ENCODE measurements at places on chromosomes 5 and 9. TPM values are rescaled to one million over a fixed set of nuclear protein-coding genes. Genes with fewer than 3 reads are reported as not detected.

The TRIM23 gene
- total RNA-seq: 15.1 TPM

GRCh38 chr5:143898381-143898780 is 86.4 kb downstream of the HMHB1 start:
- DNase-seq: no peak

GRCh38 chr5:57414857-57415256 is 67.8 kb downstream of the ACTBL2 start:
- no peak for DNase-seq

The DCANP1 gene
- not detected for total RNA-seq

The ANKRD34B gene
- total RNA-seq: not detected

The PCDHA12 gene
- 0.48 TPM for total RNA-seq

The CAAP1 gene
- total RNA-seq: 19.7 TPM

- DNase-seq: no peak
These were observed 50.6 kb downstream of the SHB start for GRCh38 chr9:38018241-38018957.

- no peak for DNase-seq
These were observed 3.3 kb downstream of the FIBCD1 start for GRCh38 chr9:130935648-130936271.

- DNase-seq: peak; percentile 91
These were observed at the start of gene IRX2 for GRCh38 chr5:2751592-2752021. Gene IRX2, minus strand, starts transcription at chr5:2751677. Its CDS starts 264 bp downstream, at chr5:2751413.

DNA sequence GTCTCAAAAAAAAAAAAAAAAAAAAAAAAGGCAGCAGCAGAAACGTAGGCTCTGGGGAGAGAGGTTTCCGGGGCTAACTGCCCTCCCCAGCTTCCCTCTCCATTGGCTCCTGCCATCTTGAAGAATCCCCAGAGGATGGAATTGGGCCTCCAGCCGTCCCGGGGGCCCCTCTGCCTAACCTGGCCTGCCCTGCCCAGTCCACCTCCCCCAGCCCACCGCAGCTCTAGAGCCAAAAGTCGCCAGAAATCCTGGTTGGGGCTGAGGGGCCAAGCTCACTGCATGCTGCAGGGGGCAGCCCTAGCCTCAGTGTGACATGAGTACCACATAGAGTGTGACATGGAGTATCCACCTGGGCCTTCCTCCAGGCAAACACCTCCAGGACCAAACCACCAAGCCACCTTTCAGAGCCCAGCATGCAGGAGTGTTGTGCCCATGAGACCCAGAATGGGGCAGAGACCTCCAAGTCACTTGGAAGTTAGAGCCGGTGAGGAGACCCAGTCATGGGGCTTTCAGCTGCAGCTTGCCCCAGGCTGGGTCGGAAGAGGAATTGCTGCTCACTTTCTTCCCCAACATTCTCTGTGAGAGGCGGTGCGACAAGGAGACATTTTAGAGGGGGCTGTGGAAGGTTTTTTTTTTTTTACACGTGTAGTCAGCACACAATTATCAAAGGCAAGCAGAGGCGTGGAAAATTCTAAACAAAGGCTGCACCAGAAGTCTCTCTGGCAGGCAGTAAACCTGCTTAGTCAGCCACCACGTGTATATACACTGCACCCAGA is 17.6 kb downstream of the CD74 start:
- DNase-seq: no peak

The RALGPS1 gene
- total RNA-seq: 30.7 TPM

DNA sequence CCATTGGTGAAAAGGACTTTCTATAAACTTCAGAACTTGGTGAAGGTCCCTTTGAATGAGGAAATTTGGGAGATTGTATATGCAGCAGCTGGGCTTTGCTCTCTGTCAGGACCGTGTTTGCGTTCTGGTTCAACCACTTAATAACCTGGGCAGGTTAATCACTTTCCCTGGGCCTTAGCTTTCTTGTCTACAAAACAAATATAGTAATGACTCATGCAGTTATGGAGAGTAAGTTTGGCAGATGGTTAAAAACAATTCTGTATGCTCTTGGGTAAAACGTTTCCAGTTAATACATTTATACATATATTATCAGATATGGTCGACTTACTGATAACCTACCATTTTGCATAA is 197.0 kb downstream of the ARHGEF28 start:
- no peak for DNase-seq

GRCh38 chr5:121138495-121138907 is 674.4 kb downstream of the PRR16 start:
- no peak for DNase-seq

DNA sequence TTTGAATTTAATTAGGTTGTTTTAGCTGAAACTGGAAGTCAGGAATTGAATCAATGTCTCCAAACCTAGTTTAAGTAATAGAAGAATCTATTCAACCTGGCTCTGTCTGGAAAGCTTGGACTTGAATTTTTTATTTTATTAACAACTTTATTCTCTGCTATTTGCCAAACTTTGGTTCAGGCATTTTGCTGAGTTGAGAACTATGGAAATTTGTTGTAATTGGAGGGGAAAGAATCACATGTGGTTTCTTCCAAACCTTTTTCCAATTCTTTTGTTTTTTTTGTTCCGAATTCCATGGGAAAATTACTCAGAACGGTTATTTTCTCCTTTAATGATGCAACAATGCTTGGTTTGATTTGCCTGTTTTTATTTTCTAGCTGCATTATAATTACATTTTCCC is 98.2 kb upstream of the RPS23 start:
- no peak for DNase-seq

DNA sequence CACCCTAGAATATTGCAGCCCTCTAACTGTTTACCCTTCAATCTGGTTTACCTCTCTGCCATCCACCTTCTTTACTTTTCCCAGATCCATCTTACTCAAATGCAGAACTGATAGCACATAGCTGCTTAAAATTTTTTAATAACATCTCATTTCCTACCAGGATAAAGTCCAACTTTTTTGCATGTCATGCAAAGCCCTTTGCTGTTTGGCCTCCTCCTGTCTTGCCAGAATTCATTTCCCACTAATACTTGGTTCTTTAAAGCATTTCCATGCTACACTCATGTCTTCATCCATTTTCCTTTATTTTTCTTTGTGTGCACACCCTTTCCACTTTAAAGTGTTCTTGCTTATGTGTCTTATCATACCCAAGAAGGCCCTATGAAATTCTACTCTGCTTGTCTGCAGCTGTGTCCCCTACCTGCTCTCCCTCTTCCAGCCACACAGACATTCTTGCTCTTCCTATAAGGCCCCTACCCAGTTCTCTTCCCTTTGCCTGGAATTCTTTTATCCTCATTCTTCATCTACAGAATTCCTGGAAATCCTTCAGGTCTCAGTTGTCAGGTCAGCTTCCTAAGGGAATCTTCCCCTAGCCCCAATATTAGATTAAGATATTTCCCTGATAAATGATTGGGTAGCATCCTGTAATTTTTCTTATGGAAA is 50.3 kb downstream of the TLE4 start:
- DNase-seq: no peak

DNA sequence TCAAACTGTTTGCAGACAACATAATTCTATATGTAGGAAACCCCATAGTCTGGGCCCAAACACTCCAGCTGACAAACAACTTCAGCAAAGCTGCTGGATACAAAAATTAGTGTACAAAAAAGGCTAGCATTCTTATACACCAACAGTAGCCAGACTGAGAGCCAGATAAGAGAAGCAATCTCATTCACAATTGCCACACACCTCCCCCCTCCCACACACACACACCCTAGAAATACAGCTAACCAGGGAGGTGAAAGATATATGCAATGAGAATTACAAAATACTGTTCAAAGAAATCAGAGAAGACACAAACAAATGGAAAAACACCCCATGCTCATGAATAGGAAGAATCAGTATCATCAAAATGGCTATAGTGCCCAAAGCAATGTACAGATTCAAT is 9.0 kb downstream of the MTREX start:
- no peak for DNase-seq

- DNase-seq: no peak
These were observed 69.7 kb downstream of the GRAMD2B start for GRCh38 chr5:126492939-126493338.

The DEPDC1B gene
- total RNA-seq: 1.1 TPM

DNA sequence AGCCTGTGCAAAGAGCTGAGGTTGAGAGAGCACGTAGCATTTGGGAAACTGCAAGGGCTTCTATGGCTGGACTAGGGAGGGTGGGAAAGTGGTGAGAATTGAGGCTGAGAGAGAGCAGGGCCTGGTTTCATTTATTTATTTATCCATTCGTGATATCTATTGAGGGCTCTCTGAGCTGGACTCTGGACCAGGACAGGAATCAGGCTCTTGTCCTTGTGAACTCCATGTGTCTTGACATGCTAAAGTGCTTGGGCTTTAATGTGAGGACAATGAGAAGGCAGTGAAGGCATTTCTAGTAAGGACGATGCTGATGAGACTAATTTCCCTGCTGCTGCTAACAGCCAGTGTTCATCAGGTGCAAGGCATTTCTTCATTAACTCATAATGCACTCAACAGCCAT is 95.9 kb upstream of the KLF4 start:
- DNase-seq: no peak

GRCh38 chr5:10553476-10553875 is 10.4 kb upstream of the ANKRD33B start:
- no peak for DNase-seq

DNA sequence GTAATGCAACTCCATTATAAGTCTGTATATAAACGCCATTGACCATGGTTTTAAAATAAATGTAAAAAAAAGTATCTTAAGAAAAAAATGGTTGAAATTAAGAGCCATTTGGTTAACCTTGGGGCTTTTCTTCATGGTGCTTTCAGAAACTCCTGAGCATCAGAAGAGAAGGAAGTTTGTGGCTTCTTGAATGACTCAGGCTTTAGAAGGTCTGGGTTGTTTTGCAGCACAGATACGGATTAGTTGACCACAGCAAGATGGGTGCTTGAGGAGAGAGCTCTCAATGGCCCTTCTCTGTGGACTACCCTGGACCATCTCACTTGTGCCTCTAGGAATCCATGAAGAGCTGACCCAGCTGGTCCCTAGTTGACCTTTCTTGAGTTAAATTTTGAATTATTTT is 189.5 kb downstream of the TMEM38B start:
- DNase-seq: no peak

The ARAP3 gene
- 2.6 TPM for total RNA-seq

DNA sequence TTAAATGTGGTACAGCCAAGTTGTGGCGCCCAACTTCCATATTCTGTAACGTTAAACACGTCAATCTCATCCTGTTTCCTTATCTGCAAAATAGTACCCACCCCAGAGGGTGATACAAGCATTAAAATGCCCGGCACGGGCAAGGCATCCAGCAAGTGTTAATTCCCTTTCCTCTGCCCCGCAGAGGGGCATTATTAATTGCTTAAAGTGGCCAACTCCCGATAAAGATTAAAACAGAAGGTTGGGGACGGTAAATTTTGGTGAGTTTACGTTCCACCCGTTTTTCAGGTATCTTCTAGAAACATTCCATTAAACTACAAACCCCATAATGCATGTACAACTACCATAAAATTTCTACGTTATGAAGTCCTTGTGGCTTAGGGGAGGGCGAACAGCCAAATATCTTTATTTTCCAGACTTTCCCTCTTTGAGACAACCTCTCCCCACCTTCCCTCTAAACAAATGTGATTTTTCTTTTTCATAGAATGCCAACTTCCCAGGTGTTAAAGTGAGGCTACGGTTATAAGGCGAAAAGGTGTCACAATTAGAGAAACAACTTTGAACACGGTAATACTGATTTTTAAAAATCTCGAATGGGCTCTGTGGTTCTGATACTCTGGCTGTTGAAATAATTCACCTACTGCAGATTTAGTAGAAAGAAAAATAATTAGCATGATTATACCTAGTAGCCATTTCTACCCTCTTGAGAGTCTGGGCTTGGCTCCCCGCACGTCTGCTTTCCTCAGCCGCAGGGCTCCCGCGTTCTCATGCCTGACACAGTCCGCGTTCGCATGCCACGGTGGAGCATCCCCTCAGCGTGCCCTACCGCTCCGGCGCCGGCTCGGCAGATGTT is 1.2 kb upstream of the GPBP1 start:
- peak; percentile 69 for DNase-seq

- no peak for DNase-seq
These were observed 115.8 kb downstream of the EMB start for GRCh38 chr5:50325237-50325832.

GRCh38 chr9:35903049-35903448 is 3.0 kb upstream of the HRCT1 start:
- no peak for DNase-seq

- DNase-seq: no peak
These were observed 110.2 kb upstream of the MAMDC2 start for GRCh38 chr9:69933445-69933844.

The CLIC3 gene
- total RNA-seq: 3.5 TPM

The PAIP2 gene
- total RNA-seq: 95.4 TPM

The SLF1 gene
- 12.9 TPM for total RNA-seq

GRCh38 chr5:42908086-42908485 is 96.4 kb upstream of the SELENOP start:
- no peak for DNase-seq

GRCh38 chr5:137389042-137389441 is 110.1 kb downstream of the SPOCK1 start:
- no peak for DNase-seq

The KCNIP1 gene
- total RNA-seq: 1.0 TPM

DNA sequence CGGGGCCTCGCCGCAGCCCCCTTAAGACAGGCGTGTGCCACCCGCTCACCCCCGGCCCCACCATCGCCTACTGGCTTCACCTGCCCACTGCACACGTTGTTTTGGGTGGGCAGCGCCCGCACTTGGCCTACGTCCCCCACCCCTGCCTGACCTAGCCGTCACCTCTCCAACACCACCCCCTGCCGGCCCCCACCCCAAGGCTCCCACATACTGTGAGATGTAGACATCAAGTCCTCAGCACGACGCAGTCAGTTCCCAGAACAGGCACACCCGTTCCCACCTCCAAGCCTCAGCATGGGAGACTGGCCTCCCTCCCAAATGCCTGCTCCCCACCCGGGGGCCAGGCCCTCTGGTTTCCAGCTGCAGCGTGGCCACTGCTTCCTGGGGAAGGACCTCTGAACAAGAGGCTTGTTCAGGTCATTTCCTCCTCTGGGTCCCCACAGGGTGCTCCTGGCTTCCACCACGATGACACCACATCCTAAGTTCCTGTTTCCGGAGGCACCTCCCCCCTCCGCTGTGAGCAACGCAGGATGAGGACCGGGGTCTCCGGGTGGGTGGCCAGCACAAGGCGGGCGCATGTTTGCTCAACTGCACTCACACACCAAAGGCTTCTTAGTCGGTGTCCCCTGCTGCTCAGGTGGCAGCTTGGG is 11.3 kb downstream of the DBN1 start:
- DNase-seq: no peak

- DNase-seq: no peak
These were observed 615.8 kb downstream of the BNC2 start for GRCh38 chr9:16254674-16255073.

DNA sequence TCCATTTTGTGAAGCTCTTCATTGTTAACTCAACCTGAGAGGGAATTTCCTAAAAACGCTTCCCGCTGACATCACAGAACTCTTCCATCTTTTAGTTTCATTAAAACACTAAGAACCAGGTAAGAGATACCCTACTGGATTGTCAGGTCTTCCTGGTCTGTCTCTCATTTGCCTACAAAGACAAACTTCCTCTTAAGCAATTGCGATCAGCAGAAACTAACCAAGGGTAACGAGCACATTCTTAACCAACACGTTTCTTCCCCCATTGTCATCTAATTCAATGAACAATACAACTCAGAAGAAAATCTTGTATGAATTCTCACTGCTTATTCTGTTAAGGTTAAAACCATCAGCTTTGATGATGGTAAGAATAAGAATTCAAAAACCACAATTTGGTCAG is 6.6 kb downstream of the FBXW11 start:
- DNase-seq: no peak
